Heart right ventricle (tissue), 16 donors: ENCODE measurements at places on chromosomes 2 and 18. TPM values are rescaled to one million over a fixed set of nuclear protein-coding genes. Genes with fewer than 3 reads are reported as not detected.

DNA sequence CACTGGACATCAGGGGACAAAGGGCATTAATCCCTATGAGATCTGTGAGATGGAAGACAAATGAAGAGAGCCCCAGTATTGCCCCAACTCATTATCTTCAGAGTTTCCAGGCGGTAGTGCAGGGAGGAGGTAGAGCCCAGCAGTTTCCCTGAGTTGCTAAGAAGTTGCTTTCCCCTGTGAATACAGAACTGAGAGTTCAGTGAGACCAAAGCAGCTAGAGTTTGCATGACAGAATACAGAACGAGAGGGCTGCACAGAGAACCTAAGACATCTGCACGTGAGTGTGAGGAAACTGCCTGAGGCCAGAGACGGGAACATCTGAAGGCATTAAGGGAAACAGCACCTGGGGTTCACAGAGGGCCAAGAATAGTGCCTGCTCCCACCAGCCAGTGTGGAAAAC lies 18.1 kb upstream of the PGAP1 start:
- no peak for DNase-seq

SNED1 gene
- total RNA-seq = 4.6 TPM

DNA sequence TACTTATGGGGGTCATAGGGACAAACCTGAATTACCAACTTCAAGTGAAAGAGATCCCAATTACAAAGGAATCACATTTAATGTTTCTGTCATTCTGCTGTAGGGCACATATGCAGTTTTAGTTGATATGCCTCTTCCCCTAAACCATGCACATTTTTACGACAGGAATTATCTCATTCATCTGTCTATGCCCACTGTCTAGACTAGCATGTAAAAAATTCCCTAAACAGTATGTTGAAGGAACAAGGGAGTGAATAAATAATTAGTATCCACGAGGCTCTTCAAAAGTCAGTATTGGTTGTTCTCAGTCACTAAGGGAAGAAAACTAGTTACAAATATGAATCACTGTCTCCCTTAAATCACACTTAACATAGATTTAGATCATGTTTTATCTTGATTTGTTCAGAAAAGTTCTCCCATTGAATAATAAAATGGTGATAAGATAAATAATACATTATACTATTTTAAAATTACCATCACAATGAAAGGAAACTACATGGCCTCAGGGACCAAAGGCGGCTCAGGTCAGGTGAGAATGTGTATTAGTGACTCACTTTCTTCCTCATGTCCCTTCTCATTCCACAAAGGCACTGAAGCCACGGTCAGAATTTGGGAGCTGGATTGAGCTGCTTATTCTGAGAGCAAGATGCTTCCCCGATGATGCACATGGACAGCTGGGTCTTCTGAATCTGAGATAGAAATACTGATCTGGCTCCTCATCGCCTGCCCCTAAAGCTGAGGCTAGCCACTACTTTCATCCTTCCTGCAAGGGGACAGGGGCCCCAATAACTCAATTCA lies 29.1 kb downstream of the DYM start:
- DNase-seq = no peak

GRCh38 chr2:44246436-44246835 lies 28.8 kb upstream of the SLC3A1 start:
- no peak for DNase-seq

CKAP2L gene
- total RNA-seq = 0.90 TPM

MC4R gene
- not detected for total RNA-seq

SPTBN1 gene
- 411 TPM for total RNA-seq

WDR43 gene
- 22.3 TPM for total RNA-seq

TMEM178A gene
- total RNA-seq = 2.1 TPM

DNA sequence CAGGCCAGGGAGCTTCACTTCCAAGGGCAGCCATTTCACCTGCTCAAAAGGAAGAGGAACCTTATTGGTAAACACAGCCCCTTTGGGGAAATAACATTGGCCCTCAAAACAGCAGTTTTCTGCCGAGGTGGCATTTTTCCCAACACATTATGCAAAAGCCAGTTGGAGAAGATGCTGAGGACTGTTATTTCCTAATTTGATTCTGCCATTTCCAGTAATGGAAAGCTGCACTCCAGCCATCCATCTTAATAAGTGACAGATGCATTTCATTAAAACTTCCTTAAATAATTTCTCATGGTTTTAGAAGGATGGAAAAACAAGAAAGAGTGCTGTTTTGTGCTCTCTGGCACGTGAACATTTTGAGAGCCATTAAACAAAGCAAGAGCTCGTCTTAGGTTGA lies 55.9 kb upstream of the ALK start:
- no peak for DNase-seq

- no peak for DNase-seq
Measured at GRCh38 chr2:144448389-144449027, 71.4 kb downstream of the ZEB2 start.

CEP76 gene
- 3.8 TPM for total RNA-seq

GRCh38 chr2:233430081-233430480 lies 75.8 kb downstream of the DGKD start:
- DNase-seq = no peak
